ENCODE measurements at places on chromosomes 5 and 9. TPM values are rescaled to one million over a fixed set of nuclear protein-coding genes. Genes with fewer than 3 reads are reported as not detected.

Gene SLC1A3
- total RNA-seq = 136 TPM

Gene SHC3
- total RNA-seq = 7.8 TPM

Gene ZBTB26
- 6.0 TPM for total RNA-seq

Gene ELL2
- 88.9 TPM for total RNA-seq

Gene MARVELD2
- total RNA-seq = 3.3 TPM

Gene ZDHHC11B
- not detected for total RNA-seq

Gene NPR2
- 14.9 TPM for total RNA-seq

Gene CDH9
- not detected for total RNA-seq

Gene SAXO1
- total RNA-seq = under 0.01 TPM

Gene ENG
- 33.0 TPM for total RNA-seq

Gene FST
- 80.5 TPM for total RNA-seq

Gene CARD9
- 2.9 TPM for total RNA-seq

Gene NDUFAF2
- 9.2 TPM for total RNA-seq

Gene IFNA2
- not detected for total RNA-seq

Gene TMC1
- total RNA-seq = 0.85 TPM

Gene PTGR1
- total RNA-seq = 43.5 TPM

Gene HTR1A
- total RNA-seq = not detected

Gene PDGFRB
- total RNA-seq = 543 TPM

Gene NR6A1
- total RNA-seq = 0.97 TPM

Gene NNT
- total RNA-seq = 80.3 TPM

Gene TIMD4
- not detected for total RNA-seq

Gene LHX3
- total RNA-seq = not detected

Gene FGF1
- total RNA-seq = 11.5 TPM

Gene FGF10
- total RNA-seq = 1.9 TPM

Gene SLC36A1
- total RNA-seq = 19.1 TPM

Gene PCDHA13
- total RNA-seq = 0.36 TPM

Gene HSPB3
- 5.8 TPM for total RNA-seq

Gene RANBP6
- total RNA-seq = 21.1 TPM

Gene ACOT12
- total RNA-seq = not detected

Gene ITGA1
- total RNA-seq = 125 TPM

Gene PCDHGA3
- total RNA-seq = 4.9 TPM

Gene ZFP2
- 1.3 TPM for total RNA-seq

Gene PROB1
- total RNA-seq = 2.4 TPM

Gene CBY3
- not detected for total RNA-seq

Gene ANAPC2
- total RNA-seq = 23.5 TPM

Gene NR2F1-AS1
- 26.2 TPM for total RNA-seq

Gene TMEM252
- total RNA-seq = not detected

Gene TARS1
- total RNA-seq = 209 TPM

Gene BSPRY
- total RNA-seq = not detected

Gene RXRA
- total RNA-seq = 38.9 TPM

Gene PCDHA4
- total RNA-seq = 1.1 TPM

Gene EIF4EBP3
- 1.5 TPM for total RNA-seq

Gene SLC38A9
- total RNA-seq = 51.9 TPM

Gene NMUR2
- not detected for total RNA-seq

Gene ZNF354C
- total RNA-seq = 9.4 TPM

Gene MORN5
- not detected for total RNA-seq

Gene HACD4
- 14.5 TPM for total RNA-seq

Gene CRHBP
- total RNA-seq = 1.7 TPM

Gene CMBL
- 6.7 TPM for total RNA-seq

Gene IL5
- total RNA-seq = not detected

Gene SLC6A18
- not detected for total RNA-seq

Gene NIM1K
- 3.7 TPM for total RNA-seq

Gene NRG2
- total RNA-seq = 4.5 TPM

Gene SPATA31D4
- not detected for total RNA-seq

Gene ZBED3
- total RNA-seq = 3.1 TPM

Gene HBEGF
- 3.3 TPM for total RNA-seq

Gene ANKRD31
- total RNA-seq = 0.32 TPM

Gene PCDHGA12
- total RNA-seq = 37.8 TPM

Gene HINT1
- 127 TPM for total RNA-seq

Measured in hair follicle dermal papilla cell (primary cell).